ENCODE measurements at places on chromosomes 12 and 14.

DNA sequence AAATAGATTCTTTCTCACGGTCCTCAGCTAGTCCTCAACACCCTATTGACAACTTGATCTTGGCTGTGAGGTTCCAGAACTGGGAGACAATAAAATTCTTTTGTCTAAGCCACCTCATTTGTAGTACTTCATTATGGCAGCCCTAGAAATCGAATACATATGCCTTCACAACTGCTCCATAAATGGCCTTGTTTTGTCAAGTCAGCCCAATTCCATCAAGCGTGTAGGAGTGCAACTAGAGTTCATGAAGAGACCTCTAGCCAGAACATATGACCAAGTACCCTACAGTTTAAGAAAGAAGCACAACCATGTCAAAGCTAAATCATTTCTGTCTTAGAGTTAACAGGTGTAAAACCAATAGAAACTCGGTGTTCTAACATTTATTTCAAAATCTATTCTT lies 45.0 kb upstream of the PLEKHA5 start:
- no peak for DNase-seq

DNA sequence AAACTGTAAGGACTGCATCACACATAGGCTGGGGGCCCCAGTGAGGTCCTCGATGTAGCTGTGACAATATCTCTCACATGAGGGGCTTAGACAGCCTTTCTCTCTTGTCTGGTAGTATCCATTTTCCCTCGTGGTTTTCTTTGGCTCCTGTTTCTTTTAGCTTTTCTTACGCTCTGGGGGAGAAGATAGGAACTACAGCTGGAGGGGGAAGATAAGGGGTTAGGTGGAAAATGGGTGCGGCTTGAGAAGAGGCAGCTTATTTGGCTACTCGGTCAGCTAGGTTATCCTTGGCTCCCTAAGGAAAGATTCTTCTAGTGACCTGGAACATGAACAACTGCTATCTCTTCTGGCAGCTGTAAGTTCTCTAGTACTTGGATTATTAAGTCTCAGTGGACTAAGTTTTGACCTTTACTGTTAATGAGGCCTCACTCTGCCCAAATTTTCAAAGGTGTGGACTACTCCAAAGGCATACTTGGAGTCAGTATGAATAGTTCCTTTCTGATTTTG lies 28.7 kb upstream of the CPNE8 start:
- DNase-seq, result no peak

GRCh38 chr14:32905013-32905412 lies 33.7 kb upstream of the NPAS3 start:
- no peak for DNase-seq

GRCh38 chr12:6941782-6942181 lies 1.8 kb upstream of the RNU7-1 start:
- no peak for DNase-seq

- DNase-seq, result no peak
Measured at GRCh38 chr12:13539051-13539450, 342.5 kb downstream of the EMP1 start.

DNA sequence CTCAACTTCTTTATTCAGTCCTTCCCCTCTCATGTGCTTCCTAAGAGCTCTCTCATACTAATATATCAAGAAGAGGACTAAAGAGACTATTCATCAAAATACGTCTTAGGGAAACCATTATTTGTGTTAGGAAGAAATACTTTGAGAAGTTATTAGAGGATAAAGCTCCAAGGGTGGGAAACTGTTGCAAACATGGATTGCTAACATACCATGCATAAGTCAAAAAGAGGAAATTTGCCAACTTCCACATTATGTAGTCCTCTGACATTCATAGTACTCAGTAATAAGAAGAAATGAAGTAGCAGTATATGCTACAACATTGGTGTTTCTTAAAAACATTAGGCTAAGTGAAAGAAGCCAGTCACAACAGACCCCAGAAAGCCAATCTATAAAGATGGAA lies 128.8 kb upstream of the CLEC14A start:
- DNase-seq, result no peak

DNA sequence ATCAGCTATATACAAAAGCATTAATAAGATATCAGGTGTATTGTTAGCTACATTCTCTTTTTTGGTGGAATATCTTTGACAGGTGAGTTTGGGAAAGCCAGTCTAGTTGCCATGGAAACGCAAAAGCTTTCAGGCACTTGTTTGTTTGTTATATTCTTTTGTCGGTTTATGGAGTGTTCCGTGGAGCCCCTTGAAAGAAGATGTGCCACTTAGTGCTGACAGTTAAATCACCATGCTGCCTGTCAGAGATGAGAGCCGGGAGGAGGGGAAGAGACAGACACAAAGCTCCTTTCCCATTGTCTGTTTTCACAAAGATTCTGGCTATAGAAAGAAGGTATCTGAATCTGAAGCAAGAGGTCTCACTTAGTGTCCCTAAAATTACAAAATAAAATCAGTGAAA lies 170.8 kb downstream of the SNAPC1 start:
- DNase-seq, result no peak

DNA sequence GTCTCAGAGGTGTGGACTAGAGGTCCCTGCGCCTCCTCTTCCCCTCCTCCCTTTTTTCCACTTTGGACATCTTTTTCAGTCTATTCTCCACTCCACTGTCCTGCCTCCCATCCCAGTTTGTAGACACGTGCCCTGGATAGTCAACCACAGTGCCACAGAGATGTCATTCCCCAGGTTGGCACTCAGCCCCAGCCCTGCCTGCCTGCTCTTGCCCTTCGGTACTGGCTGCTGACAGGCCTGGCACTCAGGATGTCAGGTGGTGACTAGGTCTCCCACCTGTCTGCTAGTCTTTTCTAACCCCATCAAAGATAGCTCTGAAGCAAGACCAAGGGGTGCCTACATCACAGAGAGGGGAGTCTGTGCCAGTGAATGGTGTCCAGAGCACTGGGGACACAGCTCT lies 15.8 kb downstream of the KRT71 start:
- DNase-seq, result no peak

- DNase-seq, result no peak
Measured at GRCh38 chr14:105854600-105855245, 328.3 kb downstream of the TMEM121 start.

- DNase-seq, result no peak
Measured at GRCh38 chr14:71262441-71262840, 355.2 kb downstream of the PCNX1 start.

DNA sequence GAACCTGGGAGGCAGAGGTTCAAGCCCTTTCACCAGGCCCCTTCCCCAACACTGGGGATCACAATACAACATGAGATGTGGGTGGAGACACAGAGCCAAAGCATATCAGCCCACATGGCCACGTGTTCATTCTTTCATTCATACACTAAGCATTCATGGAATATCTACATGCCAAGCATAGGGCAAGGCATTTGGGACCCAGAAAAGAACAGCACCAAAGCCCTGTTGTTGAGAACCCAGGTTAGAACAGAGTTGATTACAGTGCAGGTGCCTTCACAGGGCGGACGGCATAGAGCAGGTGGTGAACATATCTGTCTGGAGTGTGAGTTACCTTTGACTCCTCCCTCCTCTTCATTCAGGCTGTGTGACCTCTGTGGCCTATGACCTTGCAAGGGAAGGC lies 159.4 kb upstream of the GSC start:
- no peak for DNase-seq

DNA sequence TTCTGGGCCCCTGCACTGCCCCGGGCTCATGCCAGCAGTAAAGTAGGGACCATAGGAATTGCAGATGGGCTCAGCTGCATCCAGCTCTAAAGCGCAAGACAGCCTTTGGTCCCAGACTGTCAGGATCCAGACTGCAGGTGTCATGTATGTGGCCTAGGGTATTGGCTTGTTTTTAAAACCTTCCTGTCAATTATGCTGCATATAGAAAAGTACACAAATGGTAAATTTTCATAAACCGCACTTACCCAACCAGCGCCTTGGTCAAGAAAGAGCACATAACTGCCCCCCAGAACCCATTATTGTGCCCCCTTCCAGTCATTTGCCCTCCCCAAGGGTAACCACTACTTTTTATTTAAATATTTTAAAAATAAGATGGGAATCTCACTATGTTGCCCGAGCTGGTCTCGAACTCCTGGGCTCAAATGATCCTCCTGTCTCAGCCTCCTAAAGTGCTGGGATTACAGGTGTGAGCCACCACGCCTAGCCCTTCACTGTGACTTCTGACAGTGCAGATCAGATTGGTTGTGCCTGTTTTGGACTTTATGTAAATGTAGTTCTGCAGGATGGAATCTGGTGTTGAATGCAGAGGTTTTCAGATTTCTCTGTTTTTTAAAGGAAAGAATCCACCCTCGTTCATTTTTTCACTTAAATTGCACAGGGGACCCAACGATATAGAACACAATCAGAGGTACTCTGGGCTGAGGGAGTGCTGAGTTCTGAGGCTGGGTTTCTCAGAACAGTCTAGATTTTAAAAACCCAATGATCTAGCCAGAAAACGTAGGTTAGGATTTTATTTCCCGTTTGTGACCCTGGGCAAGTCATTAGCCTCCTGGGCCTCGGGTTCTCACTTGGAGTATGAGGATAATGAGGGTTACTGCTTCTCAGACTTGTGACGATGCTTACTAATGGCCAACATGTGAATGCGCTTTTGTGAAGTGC lies 6.7 kb downstream of the NR4A1 start:
- DNase-seq, result no peak

DNA sequence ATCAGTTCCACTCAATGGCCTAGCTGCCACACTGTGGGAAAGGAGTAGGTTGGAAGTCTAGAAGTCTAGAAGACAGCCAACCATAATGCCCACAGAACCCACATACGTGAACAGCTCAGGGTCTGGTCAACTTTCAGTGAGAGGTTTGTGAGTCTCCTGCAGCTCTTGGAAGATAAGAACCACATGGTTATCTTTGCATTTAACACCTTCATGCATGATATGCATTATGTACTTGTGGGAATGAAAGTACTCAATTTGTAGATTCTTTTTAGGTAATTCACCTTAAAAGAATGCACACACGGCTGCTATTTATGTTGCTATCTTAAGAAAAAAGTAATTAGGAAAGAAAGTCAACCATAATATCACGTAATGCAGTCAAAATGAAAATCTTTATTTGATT lies 126.7 kb downstream of the ESRRB start:
- no peak for DNase-seq

GRCh38 chr12:42574851-42575266 lies 14.7 kb downstream of the PRICKLE1 start:
- DNase-seq, result no peak

DNA sequence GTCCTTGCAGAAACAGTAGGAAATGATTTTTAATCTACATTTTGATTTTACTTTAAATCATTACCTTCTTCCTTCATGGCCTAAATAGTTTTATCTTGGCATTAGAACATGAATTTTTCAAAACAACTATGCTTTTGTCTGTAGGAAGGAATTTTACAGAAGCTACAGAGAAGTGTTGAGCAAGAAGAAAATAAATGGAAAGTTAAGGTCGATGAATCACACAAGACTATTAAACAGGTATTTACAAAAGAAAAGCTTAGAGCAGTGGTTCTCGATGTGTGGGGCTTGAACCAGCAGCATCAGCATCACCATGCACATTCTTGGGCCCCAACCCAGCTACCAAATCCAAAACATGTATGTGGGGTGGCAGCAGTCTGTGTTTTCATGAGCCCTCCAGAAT lies 91.6 kb downstream of the KTN1 start:
- DNase-seq, result no peak

DNA sequence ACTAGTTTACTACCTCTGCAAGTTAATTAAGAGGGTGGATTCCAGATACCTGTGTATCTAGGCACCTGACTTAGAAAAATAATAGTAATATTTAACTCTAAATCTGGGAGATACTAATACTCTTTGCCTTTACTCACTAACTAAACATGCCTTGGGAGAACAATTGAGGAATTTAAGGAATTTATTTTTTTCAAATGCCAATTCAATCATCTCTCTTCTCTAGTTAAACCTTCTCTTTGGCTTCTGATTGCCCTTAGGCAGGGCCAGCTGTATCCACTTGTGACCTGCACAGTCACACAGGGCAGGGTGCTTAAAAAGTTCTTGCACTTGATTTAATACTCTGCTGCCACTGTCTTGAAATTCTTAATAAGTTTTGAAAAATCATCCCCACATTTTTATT lies 142.4 kb downstream of the PLCZ1 start:
- DNase-seq, result no peak

GRCh38 chr12:49876070-49876469 lies 27.6 kb downstream of the FAIM2 start:
- DNase-seq, result no peak

DNA sequence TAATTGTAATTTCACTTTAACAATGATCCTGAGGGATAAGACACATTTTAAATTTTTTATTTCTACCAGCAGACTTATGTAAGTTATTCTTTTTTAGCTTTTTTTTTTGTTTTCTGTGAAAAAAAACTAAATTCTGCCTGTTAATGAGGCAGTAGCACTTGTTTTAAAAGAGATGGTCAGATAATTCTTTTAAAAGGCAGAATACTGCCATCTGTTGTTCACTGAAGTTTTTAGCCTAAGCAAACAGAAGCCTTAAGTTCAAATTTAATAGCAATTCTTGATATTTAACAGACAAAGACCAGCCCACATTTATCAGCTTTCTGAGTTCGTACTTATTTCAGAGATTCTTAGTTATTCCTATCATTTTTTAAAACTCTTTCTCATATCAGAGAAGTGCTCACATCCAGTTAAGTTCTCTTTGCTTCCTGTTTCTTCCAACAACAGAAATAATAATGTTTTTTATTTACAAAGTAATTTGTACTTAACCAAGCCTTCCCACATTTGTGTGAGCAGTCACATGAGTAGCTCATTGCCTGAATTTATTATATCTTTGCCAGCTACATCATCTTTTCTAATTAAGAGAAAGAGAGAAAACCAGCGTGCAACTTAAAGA lies 93.4 kb upstream of the SLCO1C1 start:
- no peak for DNase-seq
